ENCODE measurements at places on chromosomes 2 and 18. TPM values are rescaled to one million over a fixed set of nuclear protein-coding genes. Genes with fewer than 3 reads are reported as not detected.

GRCh38 chr2:181275643-181276070 lies 181.5 kb upstream of the ITGA4 start:
- DNase-seq = peak; percentile 10
- peaks cover 6% of the 10 kb centered on the region for H3K36me3 ChIP-seq
- no peaks in the 10 kb centered on the region for H3K27me3 ChIP-seq
- H3K27ac ChIP-seq = peak overlapping the region; percentile 62
- H3K4me3 ChIP-seq = no peak overlapping the region
- H3K4me1 ChIP-seq = peaks cover 26% of the 10 kb centered on the region

- no peaks in the 10 kb centered on the region for H3K36me3 ChIP-seq
- H3K4me3 ChIP-seq = no peak overlapping the region
- no peak for DNase-seq
- no peak overlapping the region for H3K27ac ChIP-seq
- no peaks in the 10 kb centered on the region for H3K4me1 ChIP-seq
- no peaks in the 10 kb centered on the region for H3K27me3 ChIP-seq
Observed at GRCh38 chr2:214079032-214079431, 331.8 kb upstream of the VWC2L start.

DNA sequence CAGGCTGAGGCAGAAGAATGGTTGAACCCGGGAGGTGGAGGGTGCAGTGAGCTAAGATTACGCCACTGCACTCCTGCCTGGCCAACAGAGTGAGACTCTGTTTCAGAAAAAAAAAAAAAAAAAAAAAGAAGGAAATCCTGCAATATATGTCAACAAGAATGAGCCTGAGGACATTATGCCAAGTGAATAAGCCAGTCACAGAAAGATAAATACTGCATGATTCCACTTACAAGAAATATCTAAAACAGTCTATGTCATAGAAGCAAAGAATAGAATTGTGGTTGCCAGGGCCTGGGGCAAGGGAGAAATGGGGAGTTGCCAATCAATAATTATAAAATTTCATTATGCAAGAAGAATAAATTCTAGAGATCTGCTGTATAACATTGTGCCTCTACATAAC lies 425.8 kb downstream of the NRXN1 start:
- H3K4me3 ChIP-seq = no peak overlapping the region
- H3K4me1 ChIP-seq = no peaks in the 10 kb centered on the region

DNA sequence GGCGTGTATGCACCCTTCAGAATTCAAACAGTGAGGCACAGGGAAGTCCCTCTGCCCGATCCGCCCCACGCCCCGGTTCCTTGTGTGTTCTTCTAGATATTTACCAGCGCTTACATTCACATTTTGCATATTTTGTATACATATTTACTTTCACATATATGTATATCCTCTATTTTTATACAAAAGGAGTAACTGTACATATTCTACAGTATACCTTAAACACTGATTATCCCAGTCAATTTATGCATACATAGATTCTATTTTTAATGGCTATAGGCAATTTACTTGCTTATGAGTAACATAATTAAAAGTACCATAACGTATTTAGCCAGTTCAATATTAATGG lies 307 bp upstream of the DUSP11 start:
- H3K27me3 ChIP-seq = peaks cover 6% of the 10 kb centered on the region
- H3K4me1 ChIP-seq = peaks cover 28% of the 10 kb centered on the region
- peaks cover 22% of the 10 kb centered on the region for H3K36me3 ChIP-seq

GRCh38 chr2:60152226-60152833 lies 401.1 kb downstream of the BCL11A start:
- H3K36me3 ChIP-seq = no peaks in the 10 kb centered on the region
- H3K27me3 ChIP-seq = peaks cover 14% of the 10 kb centered on the region
- peaks cover 12% of the 10 kb centered on the region for H3K4me1 ChIP-seq
- DNase-seq = peak; percentile 37
- no peak overlapping the region for H3K27ac ChIP-seq

DNA sequence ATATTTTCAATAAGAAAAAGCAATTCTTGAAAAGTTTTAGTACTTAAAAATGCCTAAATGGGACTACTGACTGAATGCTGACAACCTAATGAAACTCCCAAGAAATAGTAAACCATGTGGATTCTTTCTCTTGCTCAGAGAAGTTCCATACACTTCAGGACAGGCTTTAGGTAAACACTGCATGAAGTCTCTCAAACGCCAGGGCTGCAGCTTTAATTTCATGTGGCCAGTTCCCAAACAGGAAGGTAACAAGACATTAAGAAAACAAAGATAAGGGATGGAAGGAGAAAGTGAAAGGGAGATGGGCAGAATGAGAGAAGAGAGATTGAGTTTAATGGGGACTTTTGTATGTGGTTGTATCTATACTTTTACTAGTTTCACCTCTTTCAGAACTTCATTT lies 734.7 kb upstream of the PKDCC start:
- no peaks in the 10 kb centered on the region for H3K4me1 ChIP-seq
- DNase-seq = no peak
- no peak overlapping the region for H3K4me3 ChIP-seq
- no peak overlapping the region for H3K27ac ChIP-seq
- H3K27me3 ChIP-seq = no peaks in the 10 kb centered on the region

GRCh38 chr2:9905413-9905812 lies 46.1 kb upstream of the GRHL1 start:
- no peak overlapping the region for H3K4me3 ChIP-seq
- no peaks in the 10 kb centered on the region for H3K27me3 ChIP-seq
- H3K27ac ChIP-seq = no peak overlapping the region
- peaks cover 3% of the 10 kb centered on the region for H3K4me1 ChIP-seq
- H3K36me3 ChIP-seq = peaks cover 18% of the 10 kb centered on the region
- DNase-seq = no peak

GRCh38 chr2:104932243-104932642 lies 78.3 kb downstream of the POU3F3 start:
- DNase-seq = no peak
- H3K4me1 ChIP-seq = no peaks in the 10 kb centered on the region
- H3K36me3 ChIP-seq = no peaks in the 10 kb centered on the region
- no peak overlapping the region for H3K4me3 ChIP-seq
- peaks cover 6% of the 10 kb centered on the region for H3K27me3 ChIP-seq

DNA sequence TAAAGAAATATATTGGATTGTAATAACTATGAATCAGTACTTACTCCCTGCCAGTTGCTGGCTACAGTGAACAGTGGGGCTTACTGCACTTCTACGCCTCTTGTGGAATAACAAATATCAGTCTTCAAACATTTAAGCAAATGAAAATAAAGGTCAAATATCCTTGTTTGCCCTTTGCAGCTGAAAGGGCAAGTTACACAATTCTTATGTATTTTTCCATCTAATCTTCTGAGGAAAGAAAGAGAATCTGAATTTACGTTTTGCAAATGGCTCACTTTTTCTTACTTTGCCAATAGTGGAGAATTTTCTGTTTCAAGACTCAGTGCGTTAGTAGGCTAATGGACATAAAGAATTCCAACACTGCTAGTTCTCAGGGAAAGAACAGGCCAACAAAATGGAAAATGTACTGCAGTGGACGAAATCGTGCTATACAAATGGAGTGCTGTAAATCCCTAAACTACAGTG lies 157.2 kb upstream of the TMEM200C start:
- no peaks in the 10 kb centered on the region for H3K36me3 ChIP-seq
- no peaks in the 10 kb centered on the region for H3K27me3 ChIP-seq
- no peak overlapping the region for H3K4me3 ChIP-seq
- H3K4me1 ChIP-seq = peaks cover 10% of the 10 kb centered on the region
- no peak for DNase-seq
- no peak overlapping the region for H3K27ac ChIP-seq

DNA sequence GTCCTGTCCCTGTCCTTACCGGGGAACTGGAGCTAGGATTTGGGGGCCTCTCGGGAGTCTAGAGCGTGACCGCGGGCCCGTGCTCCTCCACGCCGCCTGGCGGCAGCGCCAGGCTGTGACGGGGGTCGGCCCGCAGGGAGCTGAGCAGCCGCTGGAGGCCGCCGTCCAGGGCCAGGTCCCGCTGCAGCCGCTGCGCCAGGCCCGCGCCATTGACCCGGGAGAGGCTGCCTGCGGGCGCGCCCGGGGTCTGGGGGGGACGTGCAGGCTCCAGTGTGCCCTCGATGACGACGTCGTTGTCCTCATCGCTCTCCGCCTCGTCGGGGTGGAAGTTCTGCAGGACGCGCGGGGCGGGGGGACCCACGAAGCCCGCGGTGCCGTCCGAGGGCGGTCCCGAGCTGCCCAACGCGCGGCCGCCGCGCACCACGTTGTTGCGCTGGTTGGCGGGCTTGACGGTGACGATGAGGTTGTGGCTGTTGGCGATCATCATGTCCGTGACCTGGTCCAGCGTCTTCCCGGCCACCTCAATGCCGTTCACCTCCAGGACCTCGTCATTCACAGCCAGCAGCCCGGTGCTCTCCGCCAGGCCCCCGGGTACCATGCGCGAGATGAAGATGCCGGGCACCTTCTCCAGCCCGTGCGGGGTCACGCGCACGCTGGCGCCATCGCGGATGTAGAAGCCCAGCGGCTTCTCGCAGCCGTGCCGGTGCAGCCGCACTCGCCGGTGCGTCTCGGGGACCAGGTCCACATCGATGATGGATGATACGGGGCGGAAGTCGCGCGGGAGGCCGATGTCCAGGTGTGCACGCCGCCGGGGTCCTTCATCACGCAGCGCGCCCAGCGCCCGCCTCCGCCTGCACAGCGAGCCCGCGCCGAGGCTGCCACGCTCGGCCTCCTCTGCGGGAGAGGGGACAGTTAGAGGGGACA lies 50.9 kb downstream of the ADNP2 start:
- peak overlapping the region; percentile 36 for H3K4me3 ChIP-seq
- peaks cover 11% of the 10 kb centered on the region for H3K27me3 ChIP-seq
- H3K27ac ChIP-seq = no peak overlapping the region
- peaks cover 2% of the 10 kb centered on the region for H3K4me1 ChIP-seq

DNA sequence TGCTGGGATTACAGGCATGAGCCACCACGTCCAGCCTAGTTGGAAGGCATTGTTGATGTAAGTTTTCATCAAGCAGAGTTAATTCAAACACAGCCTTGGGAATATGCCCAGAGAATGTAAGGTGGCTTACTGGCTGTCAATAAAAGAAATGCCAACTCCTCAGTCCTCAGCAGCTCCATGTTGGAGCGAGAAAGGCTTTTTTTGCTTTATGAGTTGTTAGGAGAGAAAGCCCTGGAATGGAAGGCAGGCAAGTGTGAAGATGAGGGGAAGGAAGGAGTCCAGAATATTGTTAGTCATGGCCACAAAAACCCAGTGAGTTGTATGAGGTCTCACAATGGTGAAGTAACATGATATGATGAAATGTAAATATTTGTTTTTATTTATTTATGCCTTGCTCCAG lies 57.1 kb downstream of the MAP4K4 start:
- H3K4me3 ChIP-seq = no peak overlapping the region
- H3K27ac ChIP-seq = no peak overlapping the region
- no peak for DNase-seq

The HAAO gene
- total RNA-seq = not detected

The OSBPL1A gene
- 1.00 TPM for total RNA-seq

The CLEC4F gene
- total RNA-seq = not detected

The ADRA2B gene
- total RNA-seq = 0.06 TPM

The NXPH2 gene
- not detected for total RNA-seq

The STARD6 gene
- total RNA-seq = not detected

The TBR1 gene
- not detected for total RNA-seq

The TUBA3E gene
- not detected for total RNA-seq

The CGREF1 gene
- total RNA-seq = 1.3 TPM
